ENCODE measurements at places on chromosomes 1 and 21.

GRCh38 chr1:217095050-217095622 lies 371.9 kb upstream of the ESRRG start:
- no peak for DNase-seq

- no peak for DNase-seq
Measured at GRCh38 chr1:17259233-17259873, 10.5 kb downstream of the PADI3 start.

DNA sequence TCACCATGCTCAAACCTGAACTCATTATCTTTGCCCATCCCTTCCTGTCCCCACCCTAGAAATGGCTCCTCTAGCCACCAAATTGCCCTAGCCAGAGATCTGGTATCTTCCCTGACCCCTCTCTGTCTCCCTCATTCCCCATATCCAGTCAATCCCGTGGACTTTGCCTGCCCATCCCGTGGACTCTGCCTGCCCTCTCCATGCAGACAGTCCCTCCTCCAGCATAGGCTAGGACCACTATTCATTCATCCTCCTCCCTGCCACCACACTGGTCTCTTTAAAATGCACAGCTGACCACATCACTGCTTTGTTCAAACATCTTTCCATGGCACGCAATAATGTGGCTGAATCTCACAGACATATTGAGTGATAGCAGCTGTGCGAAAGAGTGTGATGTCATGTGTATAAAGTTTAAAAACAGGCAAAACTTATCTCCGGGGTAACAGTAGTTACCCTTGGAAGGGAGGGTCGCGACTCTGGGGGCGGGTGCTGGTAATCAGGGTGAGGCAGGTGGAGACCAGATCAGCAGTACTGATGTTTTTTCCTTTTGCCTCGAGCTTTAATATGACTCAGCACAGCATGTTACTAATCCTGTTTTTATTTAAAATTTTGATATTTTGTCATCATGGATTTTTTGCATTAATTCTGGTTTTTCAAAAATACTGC lies 4.8 kb upstream of the SLC2A1 start:
- DNase-seq, result peak; percentile 100

DNA sequence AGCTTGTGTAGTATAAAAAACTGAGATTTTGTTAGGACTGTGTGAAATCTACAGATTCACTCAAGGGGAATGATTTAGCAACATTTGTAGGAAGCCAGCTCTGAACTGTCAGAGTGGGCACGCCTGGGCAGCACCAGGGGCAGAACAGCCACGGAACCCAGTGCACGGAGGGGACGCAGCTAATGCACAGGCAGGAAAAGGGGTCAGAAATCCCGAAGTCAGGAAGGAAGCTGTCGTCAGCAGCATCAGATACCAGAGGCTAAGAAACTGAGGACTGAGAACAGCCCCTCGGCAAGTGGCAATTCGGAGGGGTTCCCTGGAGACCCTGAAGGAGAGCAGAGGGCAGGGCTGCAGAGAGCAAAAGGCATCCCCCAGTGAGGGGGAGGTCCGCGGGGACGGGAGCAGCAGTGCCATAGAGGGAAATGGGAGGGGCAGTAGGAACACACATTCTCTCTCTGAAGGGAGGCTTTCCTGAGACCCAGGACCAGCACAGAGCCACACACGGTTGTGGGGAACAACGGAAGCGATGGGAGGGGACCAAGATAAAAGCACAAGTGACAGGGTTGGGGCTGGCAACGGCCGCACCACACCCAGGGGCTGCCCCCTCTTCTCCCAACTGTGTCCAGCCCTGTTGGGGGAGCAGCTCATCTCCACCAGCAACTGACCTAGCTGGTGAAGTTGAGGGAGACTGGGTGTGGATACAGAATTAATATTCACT lies 12.7 kb downstream of the UBE2J2 start:
- DNase-seq, result no peak

GRCh38 chr1:78250201-78250600 lies 204.4 kb downstream of the GIPC2 start:
- no peak for DNase-seq

GRCh38 chr21:46634966-46635323 lies 529 bp upstream of the PRMT2 start:
- peak; percentile 45 for DNase-seq

- no peak for DNase-seq
Measured at GRCh38 chr21:34183331-34183928, 110.1 kb downstream of the MRPS6 start.

- DNase-seq, result no peak
Measured at GRCh38 chr1:37481289-37482003, 7.1 kb downstream of the ZC3H12A start.

DNA sequence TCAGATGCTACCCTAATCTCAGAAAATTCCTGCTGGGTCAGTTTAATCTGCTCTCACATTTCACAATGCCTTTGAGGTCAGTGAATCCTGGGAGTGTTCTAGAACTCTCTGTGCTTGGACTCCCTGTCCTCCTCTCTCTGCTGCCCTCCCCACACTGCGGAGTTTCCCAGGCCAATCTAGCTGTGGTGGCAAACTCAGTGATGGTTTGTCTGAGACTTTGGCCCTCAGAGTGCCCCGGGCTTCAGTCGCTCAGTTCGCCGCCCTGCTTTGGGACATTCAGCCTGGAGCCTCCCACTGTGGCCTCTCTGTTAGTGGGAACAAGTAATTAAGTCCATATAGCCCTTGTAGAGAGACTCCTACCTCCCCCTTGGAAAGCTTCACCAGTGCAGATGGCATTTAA lies 7.1 kb downstream of the C1orf226 start:
- DNase-seq, result no peak

- DNase-seq, result no peak
Measured at GRCh38 chr1:111699268-111699667, 39.9 kb downstream of the INKA2 start.

DNA sequence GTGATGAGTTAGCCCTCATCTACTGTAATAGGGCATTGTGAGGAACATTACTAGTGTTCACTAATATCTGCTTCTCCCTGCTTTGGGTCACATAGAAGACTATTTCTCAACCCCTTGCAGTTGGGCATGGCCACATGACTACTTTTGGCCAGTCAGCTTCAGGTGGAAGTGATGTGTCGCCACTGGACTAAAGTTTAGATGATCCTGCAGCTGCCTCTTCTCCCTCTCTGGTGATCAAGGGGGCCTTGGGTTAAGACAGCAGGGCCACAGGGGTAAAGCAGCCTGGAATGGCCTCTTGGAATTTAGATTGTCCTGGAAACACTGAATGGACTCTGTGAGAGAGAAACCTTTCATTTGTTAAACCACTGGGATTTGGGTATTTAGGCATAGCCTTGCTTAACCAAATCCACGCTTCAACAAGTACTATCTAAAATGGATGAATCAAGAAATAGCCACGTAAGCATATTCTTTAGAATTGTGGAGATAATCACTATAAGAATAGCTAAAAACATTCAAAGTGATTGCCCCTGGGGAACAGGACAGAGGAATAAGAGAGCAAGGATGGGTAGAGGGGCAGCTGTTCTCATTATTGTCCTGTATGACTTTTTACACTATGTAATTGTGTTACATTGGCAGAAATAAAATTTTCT lies 41.2 kb downstream of the OPRD1 start:
- DNase-seq, result no peak

- DNase-seq, result no peak
Measured at GRCh38 chr1:39204441-39205081, at the start of gene MACF1. TSS of gene MACF1 (plus strand) at chr1:39204695. CDS start at chr1:39205023, 328 bp downstream.

DNA sequence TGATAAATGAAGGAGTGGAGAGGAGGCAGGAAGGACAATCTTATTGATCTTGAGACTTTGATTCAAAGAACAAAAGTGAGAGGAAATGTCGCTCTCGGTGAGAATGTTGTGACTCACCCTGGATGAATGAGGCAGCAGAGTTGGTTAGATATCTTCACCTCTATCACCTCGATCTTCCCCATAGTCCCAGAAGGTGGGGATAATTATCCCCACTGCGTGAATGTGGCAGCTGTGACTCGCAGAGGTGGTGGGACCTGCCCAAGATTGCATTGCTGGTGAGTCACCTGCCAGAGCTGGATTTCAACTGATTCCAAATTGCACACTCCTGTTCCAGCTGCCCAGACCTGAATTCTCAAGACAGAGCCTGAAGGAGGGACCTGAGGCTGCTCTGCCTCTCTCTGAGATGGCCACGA lies 105.0 kb downstream of the MATN1 start:
- DNase-seq, result no peak

DNA sequence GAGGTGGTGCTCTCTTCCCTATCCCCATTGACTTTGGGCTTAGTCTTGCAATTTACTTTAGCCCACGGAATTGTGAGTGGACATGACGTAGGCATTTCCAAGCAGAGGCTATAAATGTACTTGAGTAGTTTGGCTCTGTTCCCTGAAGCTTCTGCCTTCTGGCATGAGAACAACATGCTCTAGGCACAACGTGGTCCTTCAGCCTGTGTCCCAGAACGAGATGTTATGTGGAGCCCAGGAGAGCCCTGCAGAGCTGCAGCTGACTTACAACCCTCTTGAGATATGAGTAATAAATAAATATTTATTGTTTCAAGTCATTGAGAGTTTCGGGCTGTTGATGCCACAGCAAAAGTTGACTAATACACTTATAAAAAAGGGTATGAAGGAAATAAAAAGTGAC lies 105.2 kb upstream of the HMGB4 start:
- DNase-seq, result no peak

DNA sequence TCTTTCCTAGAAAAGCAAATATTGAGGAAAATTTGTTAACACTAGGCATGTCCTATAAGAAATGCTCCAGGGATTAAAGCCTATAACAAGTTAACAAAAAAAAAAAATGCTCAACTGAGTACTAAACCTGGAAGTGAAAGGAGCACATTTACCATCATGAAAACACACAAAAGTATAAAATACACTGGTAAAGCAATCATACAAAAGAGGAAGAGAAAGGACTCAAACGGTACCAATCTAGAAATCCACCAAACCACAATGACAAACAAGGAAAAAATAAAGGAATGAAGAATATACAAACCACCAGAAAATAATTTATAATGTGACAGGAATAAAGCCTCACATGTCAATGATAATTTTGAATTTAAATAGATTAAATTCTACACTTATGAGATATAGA lies 21.2 kb downstream of the CD1E start:
- DNase-seq, result no peak

DNA sequence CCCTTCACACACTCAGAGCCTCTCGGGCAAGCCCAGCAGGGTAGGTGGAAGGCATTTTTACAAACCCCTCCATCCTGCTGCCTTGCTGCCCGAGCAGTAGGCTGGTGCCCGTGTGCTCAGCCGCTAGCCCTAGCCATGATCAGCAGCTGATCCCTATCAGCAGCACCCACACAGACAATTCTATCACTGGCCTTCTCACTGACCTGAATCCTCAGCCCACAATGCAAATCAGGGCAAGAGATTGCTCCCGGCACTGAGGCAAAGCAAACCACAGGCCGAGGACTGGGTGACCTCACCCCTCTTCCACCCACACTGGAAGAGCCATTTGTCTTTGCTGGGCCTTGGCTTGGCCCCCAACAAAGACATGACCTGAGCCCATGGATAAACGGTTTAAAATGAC lies 895 bp upstream of the PDZK1 start:
- no peak for DNase-seq

GRCh38 chr1:33599516-33600115 lies 127.2 kb downstream of the ZSCAN20 start:
- DNase-seq, result no peak
